ENCODE measurements at places on chromosomes 5 and 9. TPM values are rescaled to one million over a fixed set of nuclear protein-coding genes. Genes with fewer than 3 reads are reported as not detected.

RMI1 gene
- total RNA-seq, result 8.7 TPM

STING1 gene
- total RNA-seq, result 59.1 TPM

- no peak overlapping the region for H3K4me3 ChIP-seq
- DNase-seq, result no peak
- H3K27ac ChIP-seq, result no peak overlapping the region
- no peaks in the 10 kb centered on the region for H3K4me1 ChIP-seq
Observed at GRCh38 chr5:113663879-113664541, 150.5 kb downstream of the YTHDC2 start.

GRCh38 chr5:60372786-60373185 is 327.2 kb downstream of the DEPDC1B start:
- H3K4me1 ChIP-seq, result no peaks in the 10 kb centered on the region
- H3K36me3 ChIP-seq, result no peaks in the 10 kb centered on the region
- no peak overlapping the region for H3K4me3 ChIP-seq
- no peaks in the 10 kb centered on the region for H3K27me3 ChIP-seq

GRCh38 chr9:35981699-35982098 is 23.7 kb upstream of the OR2S2 start:
- no peak overlapping the region for H3K27ac ChIP-seq
- no peak overlapping the region for H3K4me3 ChIP-seq
- no peaks in the 10 kb centered on the region for H3K27me3 ChIP-seq
- DNase-seq, result no peak
- no peaks in the 10 kb centered on the region for H3K4me1 ChIP-seq

- no peaks in the 10 kb centered on the region for H3K36me3 ChIP-seq
- H3K27me3 ChIP-seq, result no peaks in the 10 kb centered on the region
- H3K4me3 ChIP-seq, result no peak overlapping the region
- H3K27ac ChIP-seq, result no peak overlapping the region
- DNase-seq, result no peak
Observed at GRCh38 chr5:114308508-114308907, 53.4 kb upstream of the KCNN2 start.

DNA sequence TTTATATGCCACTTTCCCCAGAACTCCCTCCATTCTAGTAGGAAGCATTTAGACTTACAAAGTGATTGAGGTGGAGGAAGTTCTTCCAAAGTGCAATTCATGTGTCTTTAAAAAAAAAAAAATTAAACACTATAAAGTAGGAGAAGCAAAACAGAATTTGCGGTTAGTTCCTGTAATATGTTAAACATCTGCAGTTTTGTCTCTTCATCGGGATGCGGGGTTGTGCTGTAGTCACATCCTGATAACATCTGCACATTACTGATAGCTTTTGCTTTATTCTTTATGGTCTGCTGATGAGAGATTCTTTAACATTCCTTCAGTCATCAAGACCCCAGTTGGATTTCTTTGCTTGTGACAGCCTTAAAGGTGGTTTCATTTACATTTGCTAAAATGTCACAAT is 694.3 kb downstream of the NR2F1-AS1 start:
- DNase-seq, result no peak
- no peaks in the 10 kb centered on the region for H3K4me1 ChIP-seq
- H3K27ac ChIP-seq, result no peak overlapping the region
- no peaks in the 10 kb centered on the region for H3K27me3 ChIP-seq

- peak overlapping the region; percentile 92 for H3K27ac ChIP-seq
- H3K27me3 ChIP-seq, result no peaks in the 10 kb centered on the region
- peaks cover 37% of the 10 kb centered on the region for H3K4me1 ChIP-seq
- peak; percentile 69 for DNase-seq
- H3K36me3 ChIP-seq, result no peaks in the 10 kb centered on the region
- peak overlapping the region; percentile 39 for H3K4me3 ChIP-seq
Observed at GRCh38 chr9:137303151-137303892, 1.3 kb upstream of the NRARP start.
